Renal cortical epithelial cell (primary cell): ENCODE measurements at places on chromosomes 7 and 10. TPM values are rescaled to one million over a fixed set of nuclear protein-coding genes. Genes with fewer than 3 reads are reported as not detected.

DNA sequence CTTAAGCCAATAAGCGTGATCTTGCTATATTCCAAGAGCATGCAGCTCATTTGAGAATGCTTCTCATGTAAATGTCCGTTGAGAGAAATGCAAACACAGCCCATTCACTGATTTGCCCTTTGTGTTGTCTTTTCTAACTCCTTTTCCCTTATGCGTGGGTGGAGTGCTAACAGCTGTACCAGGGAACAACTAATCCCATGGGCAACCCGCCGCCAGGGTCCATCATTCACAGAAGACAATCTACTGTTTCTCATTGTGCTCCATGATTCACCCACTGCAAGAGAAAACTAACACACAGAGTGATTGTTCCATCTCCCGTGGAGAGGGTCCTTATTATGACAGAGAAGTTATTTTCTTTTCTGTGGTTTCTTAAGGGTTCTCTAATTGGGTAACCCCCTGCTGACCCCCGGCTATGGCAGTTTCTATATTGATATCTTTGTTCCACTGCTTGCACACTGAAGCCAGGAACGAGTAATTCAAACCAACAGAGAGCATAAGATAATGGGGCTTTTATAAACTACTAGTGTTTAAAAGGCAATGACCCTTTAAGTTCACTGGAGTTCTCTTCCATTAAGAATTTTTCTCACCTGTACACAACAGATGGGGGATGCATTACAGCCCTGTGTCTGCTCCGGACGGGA, 298.7 kb downstream of the BAMBI start:
- peak; percentile 81 for DNase-seq

DNA sequence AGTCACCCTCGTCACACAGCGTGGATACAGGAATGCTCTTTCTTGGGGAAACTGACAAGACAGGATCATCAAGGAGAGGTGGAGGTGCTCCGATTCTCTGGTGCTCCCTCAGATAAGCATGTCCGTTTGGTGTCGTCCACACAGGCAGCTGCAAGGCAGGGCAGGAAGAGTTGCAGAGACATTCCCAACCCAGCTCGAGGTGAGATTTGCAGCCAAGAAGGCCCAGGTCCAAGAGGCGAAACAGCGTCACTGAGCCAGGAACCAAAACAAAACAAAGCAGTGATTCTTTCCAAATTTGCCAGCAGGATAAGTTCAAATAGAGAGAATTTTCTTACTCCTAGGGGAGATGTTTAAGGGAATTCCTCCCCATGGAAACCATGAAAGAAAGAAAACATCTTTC, 386.5 kb upstream of the PFKP start:
- no peak for DNase-seq

DNA sequence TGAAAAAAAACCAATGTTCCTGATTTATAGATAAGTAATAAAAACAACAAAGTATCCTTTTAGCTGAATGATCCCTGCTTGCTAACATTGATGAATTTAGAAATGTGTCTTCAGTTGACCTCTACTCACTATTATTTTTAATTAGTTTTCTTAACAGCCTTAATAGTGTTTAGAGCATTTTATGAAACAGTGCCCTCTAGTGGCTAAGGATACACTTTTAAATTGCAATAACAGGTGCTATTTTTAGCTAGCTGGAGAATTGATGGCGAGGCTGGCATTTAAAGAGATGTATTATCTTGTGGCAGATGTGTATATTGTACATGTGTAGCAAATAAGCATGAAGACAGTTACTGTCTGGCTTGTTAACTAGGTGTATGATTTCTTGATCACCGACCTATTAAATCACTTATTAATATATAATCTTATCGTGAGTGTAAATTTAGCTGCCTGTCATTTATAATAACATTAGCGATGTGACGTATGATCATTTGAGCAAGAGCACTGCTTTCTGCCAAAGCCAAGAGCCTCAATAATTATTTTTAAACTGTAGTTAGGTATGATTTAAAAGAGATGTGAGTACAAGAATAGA, 451.9 kb downstream of the DPP6 start:
- DNase-seq = peak; percentile 36

Gene DKK1
- 2.7 and 16.3 TPM in 2 replicates for total RNA-seq

GRCh38 chr7:139360948-139361307, 1.2 kb downstream of the LUC7L2 start:
- no peak for DNase-seq
